Stimulated activated CD4-positive, alpha-beta T cell treated with anti-CD3 and anti-CD28 coated beads, Interleukin-1b, Interleukin-23, amount 100 ng/mL, for 48 hours (primary cell): ENCODE measurements at places on chromosomes 5 and 9.
A peak's percentile ranks its signal among the peaks of the same experiment; 100 is the strongest.

DNA sequence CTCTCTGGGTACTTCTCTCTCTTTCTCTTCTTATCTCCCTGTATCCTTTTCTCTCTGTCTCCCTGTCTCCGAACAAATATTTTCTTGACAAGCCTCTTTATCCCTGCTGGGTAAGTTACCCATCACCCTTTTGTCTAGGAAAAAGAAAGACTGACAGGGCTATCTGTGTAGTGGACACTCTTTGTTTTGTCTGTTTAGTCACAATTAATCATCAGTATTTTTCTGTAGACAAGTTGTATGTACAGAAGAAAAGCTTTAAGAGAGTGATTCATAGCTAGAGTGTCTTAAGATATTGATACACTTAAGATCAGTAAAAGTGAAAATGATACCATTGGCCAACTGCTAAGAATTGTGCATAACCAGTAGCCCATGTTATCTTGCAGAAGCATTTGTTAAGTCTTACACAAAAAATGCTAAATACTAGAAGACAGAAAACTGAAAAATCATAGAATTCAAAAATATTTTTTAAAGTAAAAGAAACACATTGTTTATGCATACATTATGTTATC lies 1043.8 kb upstream of the EDIL3 start:
- no peak for DNase-seq

- no peak for DNase-seq
Measured at GRCh38 chr5:106142116-106142515, 1528.6 kb downstream of the EFNA5 start.

DNA sequence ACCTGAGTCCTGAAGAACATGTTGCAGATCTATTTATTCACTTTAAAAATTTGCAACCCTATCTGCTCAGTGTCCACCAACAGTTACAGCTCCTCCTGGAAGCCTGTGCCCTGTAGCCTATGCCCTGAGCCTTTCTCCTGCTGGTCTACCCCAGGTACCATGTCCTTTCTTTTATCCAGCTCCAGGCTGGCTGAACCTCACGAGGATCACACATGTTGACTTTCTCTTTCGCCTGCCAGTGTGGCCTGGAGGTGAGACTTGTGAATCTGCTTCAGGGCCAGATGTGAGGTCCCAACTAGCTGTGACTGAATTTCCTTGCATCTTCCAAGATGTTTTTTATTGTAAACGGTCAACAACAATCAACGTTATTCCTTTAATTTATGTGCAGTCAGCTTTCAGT lies 70.7 kb downstream of the GDNF start:
- no peak for DNase-seq

DNA sequence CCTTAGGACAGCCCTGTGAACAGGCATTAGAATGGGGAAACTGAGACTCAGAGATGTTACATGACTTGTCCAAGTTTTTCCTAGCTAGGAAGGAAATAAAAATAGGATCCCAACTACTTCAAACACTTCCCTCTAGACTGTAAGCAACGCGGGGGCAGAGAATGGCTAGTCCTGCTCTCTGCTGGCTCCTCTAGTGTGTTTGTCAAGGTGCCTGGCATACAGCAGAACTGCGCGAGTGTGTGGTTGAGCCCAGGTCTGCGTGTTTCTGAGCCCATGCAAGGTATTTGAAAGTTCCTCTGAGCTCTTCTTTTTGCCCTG lies 152.5 kb downstream of the MACROH2A1 start:
- DNase-seq, result no peak

GRCh38 chr5:111847052-111847925 lies 90.3 kb upstream of the NREP start:
- no peak for DNase-seq

GRCh38 chr5:11130131-11130530 lies 369.1 kb upstream of the DAP start:
- DNase-seq, result no peak

DNA sequence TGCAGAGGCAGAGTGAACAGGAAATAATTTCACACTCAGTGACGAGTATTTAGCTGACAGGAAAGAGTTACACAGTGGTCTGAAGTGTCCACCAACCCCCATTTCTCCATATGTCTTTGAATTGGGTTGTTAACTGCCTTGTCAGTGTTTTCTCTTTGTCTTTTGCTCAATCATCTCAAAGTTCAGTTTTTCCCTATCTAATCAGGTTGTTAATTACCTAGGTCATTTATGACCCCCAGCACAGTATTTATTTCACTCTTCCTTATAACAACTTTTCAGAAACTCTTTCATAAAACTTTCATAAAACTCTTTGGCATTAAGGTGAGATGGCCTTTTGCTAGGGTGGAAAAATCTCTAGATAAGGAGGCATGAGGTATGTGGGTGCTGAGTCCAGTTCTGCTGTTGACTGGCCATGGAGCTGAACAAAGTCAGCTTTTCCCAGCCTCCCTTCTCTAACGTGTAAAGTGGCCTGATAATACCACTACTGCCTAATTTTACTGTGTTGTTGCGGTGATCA lies 5.2 kb upstream of the ALDOB start:
- no peak for DNase-seq

DNA sequence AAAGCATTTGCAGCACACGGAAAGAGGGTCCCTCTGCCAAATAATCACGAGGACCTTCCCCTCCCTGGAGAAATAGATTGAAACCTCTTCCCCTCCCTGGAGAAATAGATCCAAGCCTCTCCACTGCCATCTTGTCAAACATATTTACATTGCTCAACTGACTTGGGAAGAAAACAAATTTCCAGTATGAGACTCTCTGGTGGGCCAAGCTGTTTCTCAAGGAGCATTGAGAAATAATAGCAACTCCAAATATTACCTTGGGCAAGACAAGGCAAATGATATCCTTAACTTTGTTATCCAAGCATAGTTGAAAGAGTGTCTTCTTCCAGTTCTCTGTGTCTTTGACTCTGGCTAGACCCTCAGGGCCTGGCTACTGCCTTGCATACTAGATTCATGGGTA lies 45.2 kb upstream of the PALM2AKAP2 start:
- DNase-seq, result no peak

DNA sequence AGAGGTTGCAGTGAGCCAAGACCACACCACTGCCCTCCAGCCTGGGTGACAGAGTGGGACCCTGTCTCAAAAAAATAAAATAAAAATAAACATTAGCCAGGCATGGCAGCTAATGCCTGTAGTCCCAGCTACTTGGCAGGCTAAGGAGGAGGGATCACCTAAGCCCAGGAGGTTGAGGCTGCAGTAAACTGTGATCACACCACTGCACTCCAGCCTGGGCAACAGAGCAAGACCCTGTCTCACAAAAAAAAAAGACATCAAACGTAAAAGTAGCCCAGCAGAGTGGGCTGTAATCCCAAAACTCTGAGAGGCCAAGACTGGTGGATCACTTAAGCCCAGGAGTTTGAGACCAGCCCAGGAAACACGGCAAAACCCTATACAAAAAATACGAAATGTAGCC lies 19.0 kb downstream of the UIMC1 start:
- DNase-seq, result no peak

GRCh38 chr9:85212887-85213286 lies 528.9 kb downstream of the AGTPBP1 start:
- DNase-seq, result peak; percentile 9

DNA sequence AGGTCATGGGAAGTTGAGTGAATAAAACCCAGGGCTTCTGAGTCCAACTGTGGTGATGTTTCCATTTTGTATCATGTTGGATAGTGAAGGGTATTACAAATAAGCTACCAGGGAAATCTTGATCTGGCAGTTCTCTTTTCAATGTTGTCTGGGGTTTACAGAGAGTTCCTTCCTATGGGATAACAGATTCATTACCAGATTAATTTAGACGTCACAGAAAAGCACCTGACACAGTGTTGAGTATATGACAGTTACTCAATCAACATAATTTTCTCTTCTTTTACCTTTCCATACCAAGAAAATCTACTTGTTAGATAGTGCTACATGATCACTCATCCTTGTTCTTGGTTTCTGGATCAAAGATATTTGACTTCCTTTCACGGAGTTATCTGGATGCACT lies 270.9 kb downstream of the ACTL7B start:
- no peak for DNase-seq

- DNase-seq, result no peak
Measured at GRCh38 chr5:58076483-58077257, 383.2 kb downstream of the PLK2 start.

DNA sequence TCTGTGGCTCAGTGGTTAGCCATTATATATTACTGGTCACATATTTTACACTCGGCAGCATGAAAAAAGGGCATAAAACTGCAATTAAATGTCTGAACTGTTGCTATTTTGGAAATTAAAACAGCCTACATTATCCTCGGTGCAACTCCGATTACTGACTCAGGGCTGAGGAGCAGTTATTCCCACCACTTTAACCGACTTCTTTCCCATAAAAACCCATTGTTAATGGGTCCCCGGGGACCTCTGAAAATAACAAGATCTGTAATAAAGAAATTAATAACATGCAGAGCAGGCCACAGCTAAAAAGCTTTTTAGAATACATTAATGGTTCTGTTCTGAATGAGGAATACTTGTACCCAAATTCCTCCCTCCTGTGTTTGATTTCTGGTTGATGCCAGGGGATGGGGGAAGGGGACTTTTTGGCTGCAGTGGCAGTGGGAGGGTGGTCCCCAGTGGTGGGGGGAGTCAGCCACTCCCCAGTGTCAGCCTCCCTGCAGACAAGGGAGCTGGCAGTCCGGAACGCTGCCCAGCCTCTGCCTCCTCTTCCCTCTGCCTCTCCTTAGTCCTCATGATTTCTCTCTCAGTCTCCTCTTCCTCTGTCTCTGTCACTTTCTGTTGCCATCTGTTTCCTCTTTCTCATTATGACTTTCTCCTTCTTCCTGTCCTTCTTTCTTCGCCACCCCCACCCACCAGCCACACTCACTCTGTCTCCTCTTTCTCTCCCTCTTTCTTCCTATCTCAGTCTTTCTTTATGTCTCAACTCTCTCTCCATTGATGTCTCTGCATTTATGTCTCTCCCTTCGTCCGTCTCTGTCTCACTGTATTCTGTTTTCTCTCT lies 59.0 kb upstream of the ZBTB43 start:
- DNase-seq, result no peak

GRCh38 chr9:26205261-26205660 lies 527.0 kb upstream of the TUSC1 start:
- DNase-seq, result no peak

DNA sequence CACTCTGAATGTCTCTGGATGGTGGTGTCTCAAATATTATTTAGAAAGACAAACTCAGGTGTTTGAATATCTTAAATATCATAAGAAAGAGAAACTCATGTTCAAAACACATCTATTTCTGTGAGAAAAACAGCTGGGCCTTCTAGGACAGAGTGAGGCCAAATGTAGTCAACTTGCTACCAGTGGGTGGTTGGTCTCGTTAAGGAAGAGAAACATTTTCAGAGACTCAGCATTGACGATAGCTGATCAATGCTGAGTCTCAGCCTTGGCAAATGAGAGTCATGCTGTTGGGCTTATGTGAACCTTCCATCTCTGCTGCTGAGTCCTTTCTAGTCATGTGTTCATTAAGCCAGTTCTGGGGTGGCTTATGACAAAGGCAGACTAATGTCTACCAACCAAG lies 418.0 kb downstream of the CETN3 start:
- DNase-seq, result no peak

GRCh38 chr9:121738968-121739367 lies 87.5 kb downstream of the DAB2IP start:
- DNase-seq, result no peak

DNA sequence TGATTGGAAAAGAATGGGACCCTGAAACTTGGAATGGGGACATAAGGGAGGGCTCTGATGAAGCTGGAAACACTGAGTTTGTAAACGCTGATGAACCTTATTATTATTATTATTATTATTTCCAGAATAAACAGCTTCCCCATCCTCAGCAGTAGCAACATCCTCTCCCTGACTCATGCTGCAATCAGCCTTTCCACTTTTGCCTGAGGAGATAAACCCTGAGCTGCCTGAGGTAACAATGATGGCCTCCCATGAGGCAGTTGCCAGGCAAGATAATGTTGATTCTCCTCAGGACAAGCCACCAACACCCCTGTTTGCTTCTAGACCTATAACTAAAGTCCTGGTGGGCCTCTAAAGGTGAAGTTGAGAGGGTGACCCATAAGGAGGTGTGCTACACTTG lies 139.2 kb upstream of the ATP10B start:
- DNase-seq, result no peak

DNA sequence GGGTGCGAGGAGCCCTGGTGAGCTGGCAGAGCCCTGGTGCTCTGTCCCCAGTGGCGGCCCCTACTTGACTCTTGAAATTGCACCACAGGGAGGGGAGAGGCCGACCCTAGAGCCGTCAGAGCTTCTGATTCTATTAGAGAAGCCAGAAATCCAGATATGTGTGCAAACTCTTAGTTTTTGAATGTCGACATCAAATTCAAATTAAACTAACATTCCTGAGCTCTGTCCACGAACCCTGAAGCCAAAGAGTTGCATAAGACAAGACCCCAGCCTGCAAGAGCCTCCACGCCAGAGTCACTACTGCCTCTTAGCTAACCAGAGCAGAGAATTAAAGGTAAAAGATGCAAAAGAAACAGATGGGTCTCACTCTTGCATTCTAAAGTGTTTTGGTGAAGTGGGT lies 29.8 kb upstream of the MSX2 start:
- no peak for DNase-seq

DNA sequence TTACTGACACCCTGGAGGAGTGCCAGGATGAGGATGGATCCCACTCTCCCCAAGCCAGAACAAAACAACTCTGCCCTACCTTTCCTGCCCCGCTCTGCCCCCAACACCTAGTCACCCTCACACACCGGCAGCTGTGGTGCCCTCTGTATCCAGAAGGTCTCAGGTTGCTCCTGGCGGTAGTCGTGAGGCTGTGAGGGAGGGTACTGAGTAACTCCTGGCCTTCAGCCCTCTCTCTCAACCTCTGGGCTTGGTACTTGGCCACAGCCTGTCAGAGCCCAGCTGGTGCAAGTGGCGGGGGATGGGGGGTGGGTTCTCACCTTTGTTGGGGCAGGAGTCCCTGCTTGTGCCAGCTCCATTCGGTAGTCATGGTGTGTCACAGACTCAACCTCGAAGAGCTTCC lies 1.9 kb downstream of the SPAG8 start:
- no peak for DNase-seq

DNA sequence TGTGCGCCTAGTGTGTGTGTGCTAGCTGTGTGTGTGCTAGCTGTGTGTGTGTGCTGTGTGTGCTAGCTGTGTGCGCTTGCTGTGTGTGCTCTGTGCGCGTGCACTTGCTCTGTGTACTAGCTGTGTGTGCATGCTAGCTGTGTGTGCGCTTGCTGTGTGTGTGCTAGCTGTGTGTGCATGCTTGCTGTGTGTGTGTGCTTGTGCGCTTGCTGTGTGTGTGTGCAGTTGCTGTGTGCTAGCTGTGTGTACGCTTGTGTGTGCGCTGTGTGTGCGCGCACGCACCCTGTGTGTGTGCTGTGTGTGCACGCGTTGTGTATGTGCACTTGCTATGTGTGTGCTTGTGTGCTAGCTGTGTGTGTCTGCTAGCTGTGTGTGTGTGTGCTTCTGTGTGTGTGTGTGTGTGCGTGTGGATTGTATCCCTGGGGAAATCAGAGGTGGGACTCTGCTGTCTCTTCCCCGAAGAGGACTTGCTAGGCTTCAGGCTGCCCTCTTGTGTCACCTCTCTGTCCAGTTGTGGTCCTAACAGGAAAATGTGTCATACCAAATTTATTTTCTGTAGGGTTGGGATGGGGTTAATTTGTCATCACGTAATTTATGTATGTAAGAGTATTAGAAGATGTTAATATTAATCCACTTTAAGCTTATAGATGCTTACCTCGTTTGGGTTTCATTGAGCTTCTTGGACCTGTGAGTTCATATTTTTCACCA lies 38.9 kb downstream of the TPPP start:
- no peak for DNase-seq
